SJSA1 (cell line): ENCODE measurements at places on chromosomes 4 and X. TPM values are rescaled to one million over a fixed set of nuclear protein-coding genes. Genes with fewer than 3 reads are reported as not detected.

GRCh38 chr4:100848841-100849240 is 331.0 kb upstream of the EMCN start:
- DNase-seq: no peak

- DNase-seq: no peak
Measured at GRCh38 chr4:147777456-147778091, 45.7 kb downstream of the ARHGAP10 start.

DNA sequence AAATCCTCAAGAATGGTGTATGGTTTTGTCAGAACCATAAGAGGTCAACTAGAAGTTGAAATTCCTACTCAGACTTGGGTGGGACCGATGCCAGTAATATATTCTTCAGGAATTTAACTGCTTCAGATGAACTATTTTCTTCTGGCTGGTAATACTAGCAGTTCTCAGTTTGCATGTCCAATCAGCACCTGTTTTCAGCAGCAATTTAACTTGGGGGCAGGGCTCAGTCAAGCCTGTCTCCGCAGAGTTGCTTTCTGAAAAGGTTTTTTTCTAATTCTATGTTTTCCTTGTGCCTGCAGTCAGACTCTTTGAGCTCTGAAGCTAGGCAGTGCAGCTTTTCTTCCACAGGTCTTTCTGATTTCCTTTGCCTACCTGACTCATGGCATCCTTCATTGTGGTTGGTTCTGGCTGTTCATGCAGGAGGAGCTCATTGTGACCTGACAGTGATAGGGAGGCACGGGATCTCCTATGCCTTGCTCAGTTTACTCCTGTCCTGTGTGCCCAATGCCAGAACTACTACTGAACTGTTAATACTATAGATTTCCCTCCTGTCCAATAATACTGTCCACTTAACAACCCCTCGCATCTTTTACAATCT is 17.3 kb upstream of the FMR1 start:
- no peak for DNase-seq

WDR13 gene
- total RNA-seq: 64.2 and 113 TPM in 2 replicates

AR gene
- 13.6 and 14.8 TPM in 2 replicates for total RNA-seq

UGT2B10 gene
- total RNA-seq: not detected in 2 replicates

RGN gene
- total RNA-seq: not detected in 2 replicates
